ENCODE measurements at places on chromosomes 7 and 10.

DNA sequence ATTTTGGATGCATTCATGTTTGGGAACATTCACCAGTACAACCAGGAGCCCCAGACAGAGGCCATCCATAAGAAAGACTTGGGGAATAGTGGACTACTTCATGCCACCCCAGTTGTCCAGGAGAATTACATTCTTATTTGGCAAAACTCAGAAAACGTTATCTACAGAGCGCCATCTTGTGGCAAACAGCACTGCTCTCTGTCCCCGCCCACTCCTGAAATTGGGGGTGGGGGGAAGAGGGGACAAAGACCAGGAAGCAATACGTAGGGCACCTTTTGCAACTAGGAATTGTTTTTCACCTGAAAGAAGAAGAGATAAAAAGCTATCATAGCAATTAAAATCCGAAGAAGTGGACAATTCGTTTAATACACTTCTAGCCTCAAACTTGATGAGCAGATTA is 134.6 kb upstream of the MGMT start:
- DNase-seq: no peak

DNA sequence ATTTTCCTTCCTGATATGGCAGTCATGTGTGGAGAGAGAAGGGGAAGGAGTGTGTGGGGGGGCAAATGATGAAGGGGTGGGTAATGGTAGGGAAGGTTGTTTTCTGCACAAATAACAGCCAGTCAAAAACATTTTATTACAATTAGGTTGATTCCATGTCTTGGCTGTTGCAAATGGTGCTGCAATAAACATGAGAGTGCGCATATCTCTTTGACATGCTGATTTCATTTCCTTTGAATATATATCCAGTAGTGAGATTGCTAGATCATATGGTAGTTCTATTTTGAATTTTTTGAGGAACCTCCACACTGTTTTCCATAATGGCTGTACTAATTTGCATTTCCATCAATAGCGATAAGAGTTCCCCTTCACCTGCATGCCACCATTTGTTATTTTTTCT is 10.6 kb upstream of the JAZF1 start:
- no peak for DNase-seq

- DNase-seq: no peak
Observed at GRCh38 chr10:75887992-75888680, 456.7 kb downstream of the LRMDA start.

DNA sequence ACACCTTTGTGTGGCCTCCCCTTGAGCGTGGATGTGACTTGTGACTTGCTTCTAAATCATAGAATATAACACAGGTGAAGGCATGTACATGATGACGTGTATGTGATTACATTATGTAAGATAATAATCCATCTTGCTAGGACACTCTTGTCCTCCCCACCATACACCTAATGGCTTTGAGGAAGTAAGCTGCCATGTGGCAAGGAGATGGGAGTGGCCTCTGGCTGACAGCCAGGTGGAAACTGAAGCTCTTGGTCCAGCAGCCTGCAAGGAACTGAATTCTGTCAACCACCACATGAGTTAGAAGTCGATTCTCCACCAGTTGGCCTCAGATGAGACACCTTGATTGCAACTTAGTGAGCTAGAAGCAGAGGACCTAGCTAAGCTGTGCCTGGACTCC is 67.4 kb upstream of the ELN start:
- DNase-seq: no peak

DNA sequence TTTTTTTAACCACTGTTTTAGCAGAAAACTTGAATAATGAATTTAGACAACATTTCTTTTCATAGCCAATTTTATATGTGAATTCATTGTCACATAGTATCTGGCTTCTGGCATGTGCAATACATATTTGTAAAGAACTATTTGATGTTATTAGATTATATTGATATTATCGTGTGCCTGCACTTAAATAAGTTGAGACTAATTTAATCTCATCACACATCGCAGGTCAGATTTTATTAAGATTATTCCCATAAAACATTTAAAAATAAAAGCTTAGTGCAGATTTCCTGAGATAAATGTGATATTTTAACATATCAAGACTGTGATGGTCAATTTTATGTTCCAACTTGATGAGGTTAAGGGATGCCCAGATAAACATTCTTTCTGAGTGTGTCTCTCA is 1565.3 kb upstream of the LRRTM3 start:
- no peak for DNase-seq

DNA sequence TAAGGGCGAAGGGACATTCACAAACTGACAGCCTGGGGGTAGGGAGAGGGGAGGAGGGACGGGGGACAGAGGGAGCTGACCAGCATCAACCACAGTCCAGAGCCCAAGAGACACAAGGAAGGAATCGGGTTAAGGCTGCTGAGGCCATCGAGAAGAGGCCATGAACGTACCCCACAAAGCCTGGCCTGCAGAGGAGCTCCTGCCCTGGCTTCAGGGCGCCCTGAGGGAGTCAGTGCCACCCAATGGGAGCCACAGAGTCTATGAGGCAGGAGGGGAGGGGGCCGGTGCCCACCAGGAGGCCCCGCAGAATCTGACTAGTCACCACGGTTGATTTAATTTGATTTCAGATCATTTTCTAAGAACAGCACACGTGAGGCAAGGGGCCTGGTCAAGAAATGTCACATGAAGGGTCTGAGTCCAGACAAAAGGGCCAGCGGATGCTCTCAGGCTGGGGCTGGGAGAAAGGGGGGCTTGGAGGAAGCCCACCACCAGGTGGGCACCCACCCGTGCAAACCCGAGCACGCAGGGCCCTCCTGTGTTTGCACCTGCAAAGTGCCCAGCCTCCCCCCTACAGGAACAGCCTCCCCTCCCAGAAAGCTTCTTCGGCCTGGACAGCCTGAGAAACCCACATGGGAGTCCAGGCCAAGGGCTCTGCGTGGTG is 40.4 kb downstream of the CAMK2B start:
- DNase-seq: no peak

- DNase-seq: no peak
Observed at GRCh38 chr7:143496263-143496662, 18.6 kb downstream of the TAS2R41 start.

- peak; percentile 53 for DNase-seq
Observed at GRCh38 chr10:125158601-125159485, 1.5 kb downstream of the CTBP2 start.

- DNase-seq: peak; percentile 73
Observed at GRCh38 chr7:12888717-12889116, 201.3 kb downstream of the ARL4A start.

- peak; percentile 91 for DNase-seq
Observed at GRCh38 chr7:28855538-28856217, 102.5 kb downstream of the TRIL start.

GRCh38 chr7:75658802-75659201 is 79.9 kb downstream of the HIP1 start:
- DNase-seq: no peak

DNA sequence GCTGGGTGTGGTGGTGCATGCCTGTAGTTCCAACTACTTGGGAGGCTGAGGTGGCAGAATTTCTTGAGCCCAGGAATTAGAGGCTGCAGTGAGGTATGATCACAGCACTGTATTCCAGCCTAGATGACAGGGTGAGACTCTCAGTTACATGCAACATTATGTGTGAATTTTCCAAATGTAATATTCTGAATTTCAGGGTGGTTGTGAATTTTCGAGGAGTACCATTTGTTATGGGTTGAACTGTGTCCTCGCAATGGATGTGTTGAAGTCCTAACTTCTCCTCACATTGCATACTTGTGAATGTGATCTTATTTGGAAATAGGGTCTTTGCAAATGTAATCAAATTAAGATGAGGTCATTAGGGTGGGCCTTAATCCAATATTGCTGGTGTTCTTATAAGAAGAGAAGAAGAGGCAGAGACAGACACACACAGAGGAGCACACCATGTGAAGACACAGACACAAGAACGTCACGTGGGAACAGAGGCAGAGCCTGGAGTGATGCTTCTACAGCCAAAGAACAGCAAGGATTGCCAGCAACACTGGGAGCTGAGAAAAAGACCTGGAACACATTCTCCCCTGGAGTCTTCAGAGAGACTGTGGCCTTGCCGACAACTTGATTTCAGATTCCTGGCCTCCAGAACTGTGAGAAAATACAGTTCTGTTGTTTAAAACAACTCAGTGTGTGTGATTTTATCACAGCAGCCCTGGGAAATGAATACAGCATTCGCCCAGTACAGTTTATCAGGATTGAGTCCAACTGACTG is 91.9 kb downstream of the ZNF783 start:
- no peak for DNase-seq

DNA sequence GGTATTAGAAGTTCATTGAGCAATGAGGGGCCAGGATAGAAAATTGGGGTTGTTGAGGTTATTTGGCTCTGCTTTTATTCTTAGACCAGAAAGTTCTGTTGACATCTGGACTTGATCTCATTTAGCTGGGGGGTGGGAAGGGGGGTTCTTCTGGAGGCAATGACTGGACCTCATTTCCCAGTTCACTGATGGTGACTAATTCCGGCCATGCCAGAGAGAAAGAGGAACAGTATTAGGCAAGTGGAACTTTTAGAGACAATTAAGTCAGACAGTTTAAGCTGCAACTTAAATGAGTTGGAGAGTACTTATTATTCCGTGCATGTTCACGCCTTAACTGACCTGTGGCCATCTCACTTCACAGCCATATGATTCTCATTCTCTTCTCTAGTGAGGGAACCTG is 512.5 kb downstream of the REEP3 start:
- DNase-seq: no peak

DNA sequence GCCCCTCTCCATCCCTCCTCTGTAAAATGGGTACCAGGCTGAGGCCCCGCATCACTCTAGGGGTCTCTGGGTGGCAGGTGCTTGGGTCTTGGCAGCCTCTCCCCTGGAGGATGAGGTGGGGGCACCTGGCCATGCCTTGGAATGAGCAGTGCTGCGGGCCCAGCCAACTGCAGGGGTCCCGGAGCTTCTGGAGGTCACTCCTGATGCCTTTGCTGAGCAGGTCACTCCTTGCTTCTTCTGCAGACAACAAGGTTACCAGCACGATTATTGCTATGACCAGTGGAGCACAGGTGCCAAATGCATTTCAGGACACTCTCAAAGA is 22.4 kb upstream of the ZNF488 start:
- no peak for DNase-seq

GRCh38 chr10:71217266-71218045 is 5.1 kb downstream of the UNC5B start:
- peak; percentile 29 for DNase-seq

GRCh38 chr10:50497758-50498157 is 126.0 kb downstream of the SGMS1 start:
- peak; percentile 68 for DNase-seq

- no peak for DNase-seq
Observed at GRCh38 chr7:156173748-156174353, 361.6 kb upstream of the SHH start.

DNA sequence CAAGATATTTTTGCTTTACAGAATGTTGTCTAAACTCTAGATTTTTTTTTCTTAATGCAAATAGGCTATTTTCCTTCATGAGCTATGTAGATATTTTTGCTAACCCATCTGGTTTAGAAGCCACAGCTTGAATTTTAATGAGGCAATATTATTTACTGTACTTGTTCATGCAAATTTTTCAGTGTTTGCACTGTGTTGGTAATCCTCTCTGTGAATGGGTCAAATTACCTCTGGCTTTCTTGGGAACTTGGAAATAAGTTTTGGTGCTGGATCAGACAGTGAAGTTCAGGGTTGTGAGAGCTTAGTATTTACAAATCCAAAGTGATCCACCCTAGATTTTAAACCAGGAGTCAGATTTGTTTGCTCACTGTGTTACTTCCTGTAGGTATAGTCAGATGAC is 686.9 kb downstream of the NXPH1 start:
- no peak for DNase-seq

- DNase-seq: no peak
Observed at GRCh38 chr7:46979439-46979838, 602.5 kb downstream of the TNS3 start.

DNA sequence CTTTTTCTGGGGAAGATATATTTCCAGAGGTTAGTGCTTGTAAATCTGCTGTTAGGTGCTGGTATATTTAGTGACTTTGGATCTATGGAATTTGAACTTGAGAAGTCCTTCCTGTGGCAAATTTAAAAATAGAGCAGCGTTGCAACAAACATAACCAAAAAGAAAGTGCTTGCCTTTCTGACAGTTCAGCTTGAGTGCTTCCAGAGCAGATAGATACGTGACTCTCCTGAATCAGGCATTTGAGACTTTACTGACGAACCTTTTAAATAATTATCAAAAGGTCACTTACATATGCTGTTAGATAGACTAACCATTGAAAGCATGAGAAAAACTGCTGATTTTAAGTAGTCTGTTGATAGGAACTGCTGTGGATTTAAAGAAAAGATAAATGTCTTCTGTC is 387.5 kb upstream of the LRRTM3 start:
- no peak for DNase-seq

DNA sequence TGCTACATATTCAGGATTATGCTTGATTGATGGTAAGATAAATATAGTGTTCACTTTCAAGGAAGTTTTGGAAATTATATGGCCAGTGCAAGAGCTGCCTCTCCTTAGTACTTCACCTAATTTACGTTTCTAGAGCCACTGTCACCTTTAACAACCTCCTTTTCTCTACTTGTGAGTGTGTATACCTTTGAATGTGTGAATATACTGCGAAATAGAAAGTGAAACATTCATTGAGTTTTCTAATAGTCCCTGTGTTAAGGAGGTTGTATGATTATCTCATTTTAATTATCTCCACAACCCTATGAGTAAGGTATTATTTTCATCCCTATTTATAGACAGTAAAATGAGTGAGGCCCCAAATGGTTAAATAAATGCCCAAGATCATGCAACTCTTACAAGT is 1050.5 kb downstream of the XPNPEP1 start:
- no peak for DNase-seq

- DNase-seq: no peak
Observed at GRCh38 chr10:69287181-69287580, 8.9 kb downstream of the HK1 start.
